ENCODE measurements at places on chromosomes 6 and 20.

DNA sequence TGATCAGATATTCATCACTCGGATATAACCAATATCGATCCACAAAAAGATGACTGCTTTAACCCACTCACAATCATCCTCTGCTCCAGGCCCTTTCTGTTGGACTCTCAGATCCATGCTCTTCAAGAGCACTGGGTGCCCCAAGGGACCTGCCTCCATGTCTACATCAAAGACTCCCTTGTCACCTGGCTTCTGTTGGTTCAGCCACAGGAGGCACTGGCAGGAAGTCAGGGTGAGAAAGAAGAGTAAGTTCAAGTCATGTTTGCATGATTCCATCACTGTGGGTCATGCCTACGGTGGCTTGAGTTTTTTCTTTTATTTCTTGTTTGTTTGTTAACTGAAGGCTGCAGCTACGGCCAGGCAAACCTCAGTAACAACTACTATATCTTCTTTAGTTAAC lies 243.3 kb downstream of the ADGRG6 start:
- no peak for DNase-seq

- DNase-seq: no peak
Observed at GRCh38 chr20:59624401-59624800, 20.1 kb downstream of the PHACTR3 start.

DNA sequence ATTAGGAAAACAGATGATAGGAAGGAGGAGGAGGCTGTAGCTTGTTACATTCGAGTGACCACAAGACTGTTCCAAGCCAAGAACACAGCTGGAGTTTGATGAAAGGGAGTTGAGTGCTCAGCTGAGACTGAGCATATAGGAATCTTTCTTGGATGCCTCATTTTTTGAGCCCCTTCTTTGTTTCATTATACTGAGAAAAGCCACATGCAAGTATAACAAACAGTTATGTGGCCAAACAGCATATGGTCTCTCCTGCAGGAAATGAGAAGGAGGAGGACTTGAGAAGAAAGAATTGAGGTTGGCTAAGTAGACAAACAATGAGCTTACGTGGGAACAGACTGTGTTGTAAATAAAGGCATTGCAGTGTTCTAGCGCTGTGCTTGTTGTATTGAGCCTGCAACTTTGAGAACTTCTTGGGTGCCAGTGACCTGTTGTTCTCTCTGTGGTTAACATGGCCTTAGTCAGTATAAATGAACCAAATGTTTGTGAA lies 78.3 kb downstream of the AKAP7 start:
- DNase-seq: peak; percentile 73

GRCh38 chr20:37981568-37981967 lies 51.7 kb downstream of the TTI1 start:
- DNase-seq: no peak

DNA sequence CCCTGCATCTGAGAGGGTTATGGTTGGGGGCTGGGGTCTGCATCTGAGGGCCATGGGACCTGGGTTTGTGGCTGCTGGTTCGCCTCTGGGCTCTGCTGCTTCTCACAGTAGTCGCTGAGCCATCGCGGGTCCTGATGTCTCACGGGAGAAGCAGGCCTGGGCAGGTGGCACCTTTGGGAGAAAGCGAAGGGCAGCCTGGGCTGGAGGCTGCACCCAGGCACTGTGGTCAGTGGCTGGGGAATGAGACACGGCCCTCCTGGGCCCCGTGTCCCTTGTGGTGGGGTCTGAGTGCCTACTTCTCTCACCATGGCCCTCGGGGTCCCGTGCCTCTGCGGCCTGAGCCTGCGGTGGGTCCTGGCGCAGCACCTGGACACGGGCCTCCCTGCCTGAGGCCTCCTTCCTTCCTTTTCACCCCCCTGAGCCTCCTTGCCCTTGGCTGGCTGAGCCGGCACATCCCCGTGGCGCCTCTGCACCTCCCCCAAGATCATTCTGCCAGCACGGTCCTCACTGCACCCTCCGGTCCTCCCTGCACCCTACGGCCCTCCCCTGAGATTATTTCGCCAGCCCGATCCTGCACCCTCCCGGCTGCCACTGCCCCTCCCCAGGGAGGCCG lies 206.0 kb downstream of the ERMARD start:
- peak; percentile 11 for DNase-seq

DNA sequence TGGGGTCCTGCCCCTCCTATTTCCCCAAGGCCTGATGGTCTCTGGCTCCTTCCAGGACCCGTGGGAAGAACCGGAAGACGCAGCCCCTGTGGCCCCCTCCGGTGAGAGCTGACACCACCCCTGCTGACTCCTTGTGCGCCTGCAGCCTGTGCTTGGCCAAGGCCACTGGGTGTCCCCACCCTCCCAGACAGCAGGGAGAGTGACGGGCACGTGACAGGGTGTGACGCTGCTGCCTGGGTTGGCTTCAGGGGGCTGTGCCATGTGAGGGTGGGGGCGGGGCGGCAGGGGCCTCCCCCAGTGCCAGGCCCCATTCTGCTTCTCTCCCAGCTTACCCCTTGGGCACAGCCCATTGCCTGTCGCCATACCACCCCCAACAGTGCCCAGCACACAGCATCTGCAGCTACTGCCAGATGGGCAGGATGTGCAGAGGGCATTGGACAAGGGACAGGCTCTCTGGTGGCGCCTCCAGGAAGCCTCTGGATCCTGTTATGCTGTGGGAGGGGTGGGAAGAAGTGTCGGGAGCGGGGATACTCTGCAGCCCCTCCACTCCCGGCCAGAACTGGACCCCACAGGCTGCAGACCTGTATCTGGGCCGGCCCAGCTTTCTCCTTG lies 2.9 kb downstream of the BIRC7 start:
- DNase-seq: no peak

DNA sequence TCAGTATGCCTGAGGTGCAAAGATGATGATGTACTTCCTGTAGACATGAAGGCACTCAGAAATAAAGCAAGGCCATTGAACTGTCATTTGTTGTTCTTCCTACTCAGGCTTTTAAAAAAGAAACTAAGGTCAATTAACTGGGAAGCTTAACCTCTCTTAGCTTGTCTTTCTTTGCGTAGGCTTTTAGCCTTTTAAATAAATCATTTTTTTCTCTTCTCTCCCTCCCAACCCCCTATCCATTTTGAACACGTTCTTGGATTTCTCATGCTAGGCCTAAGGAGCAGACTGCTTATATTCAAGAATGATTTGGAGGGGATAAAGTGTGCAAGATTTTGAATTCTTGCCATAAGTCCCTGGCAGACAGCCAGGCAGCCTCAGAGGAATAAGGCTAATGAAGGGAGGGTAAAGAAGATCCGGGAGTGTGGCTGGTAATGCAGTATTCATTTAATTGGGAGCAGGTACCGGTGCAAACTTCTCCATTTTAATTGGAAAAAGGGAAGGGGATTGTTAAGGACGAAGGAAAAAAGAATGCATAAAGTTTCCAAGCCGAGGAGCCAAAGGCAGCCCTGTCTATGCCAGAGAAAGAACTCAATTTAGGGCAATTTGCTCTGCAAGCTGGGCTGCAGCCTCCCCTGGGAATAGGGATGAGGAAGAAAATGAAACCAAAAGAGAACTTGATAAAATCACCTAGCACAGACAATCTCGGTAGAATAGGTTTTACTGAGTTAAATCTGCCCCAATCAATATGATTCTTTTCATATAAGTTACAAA lies 343.8 kb upstream of the MMS22L start:
- DNase-seq: peak; percentile 36

DNA sequence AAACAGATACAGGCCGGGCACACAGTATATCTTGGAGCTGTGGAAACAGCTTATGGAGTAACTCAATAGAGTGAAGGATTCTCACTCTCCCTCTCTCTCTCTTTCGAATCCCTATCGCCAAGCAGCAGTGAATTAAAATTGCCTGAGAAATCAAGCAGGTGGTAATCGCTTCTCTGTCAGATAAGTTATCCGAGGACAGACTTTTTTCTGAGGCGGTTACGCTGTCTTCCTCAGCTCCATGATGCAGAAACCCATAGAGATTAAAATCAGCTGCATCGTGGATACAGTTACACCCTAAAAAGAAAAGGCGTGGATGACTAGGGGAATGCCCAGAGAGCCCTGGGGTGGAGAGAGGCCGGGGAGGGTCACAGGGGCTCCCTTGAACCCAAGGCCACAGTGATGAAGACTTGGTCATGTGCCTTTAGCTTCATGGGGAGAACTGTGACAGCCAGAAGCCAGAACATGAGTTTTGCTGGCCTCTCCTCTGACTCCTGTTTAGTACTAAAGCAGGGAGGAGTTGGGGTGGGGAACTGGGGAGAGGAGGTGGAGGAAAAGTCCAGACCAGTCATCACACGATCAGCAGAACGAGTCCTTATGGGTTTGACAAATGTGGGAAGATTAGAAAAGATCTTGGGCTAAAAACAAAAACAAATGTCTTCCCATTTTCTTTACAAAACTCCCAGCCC lies 138.8 kb upstream of the JARID2 start:
- no peak for DNase-seq

GRCh38 chr6:106119546-106119945 lies 33.4 kb downstream of the PRDM1 start:
- no peak for DNase-seq

DNA sequence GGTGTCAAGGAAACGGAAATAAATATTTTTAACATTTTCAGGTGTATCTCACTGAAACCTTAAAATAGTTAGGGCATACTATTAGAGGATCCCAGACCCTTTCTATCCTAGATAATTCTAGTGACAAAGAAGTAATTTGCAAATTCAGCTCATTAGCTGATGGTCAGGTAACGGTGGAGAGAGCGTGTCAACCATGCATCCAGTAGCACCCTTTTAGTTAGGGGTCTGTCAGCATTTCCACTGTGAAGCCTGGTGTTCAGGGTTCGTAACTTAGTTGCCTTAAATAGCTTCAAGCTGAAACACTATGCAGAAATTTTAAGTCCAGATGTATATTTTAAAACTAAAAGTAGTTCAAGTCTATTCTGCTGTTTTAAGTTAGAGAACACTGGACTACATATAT lies 48.5 kb upstream of the SUPT3H start:
- no peak for DNase-seq

DNA sequence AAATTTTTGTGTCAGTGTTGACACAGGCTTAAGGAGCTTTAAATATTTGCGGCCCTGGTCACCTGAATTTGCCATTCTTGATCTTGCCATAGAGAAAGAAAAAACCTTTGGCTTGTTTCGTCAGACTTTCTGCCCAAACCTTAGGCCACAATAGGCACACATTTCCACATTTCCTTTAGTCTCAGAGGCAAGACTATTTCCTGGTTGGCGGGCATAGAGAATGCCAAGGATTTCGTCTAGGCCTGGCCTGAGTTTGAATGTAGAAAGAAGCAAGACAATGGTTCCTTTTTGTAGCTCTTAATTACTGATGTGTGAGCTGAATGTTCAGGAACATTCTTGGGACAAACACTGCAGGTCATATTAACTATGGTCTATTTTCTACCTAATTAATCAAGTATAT lies 108.1 kb downstream of the TRMT11 start:
- no peak for DNase-seq

GRCh38 chr20:50453533-50454244 lies 56.5 kb upstream of the PTPN1 start:
- DNase-seq: no peak

- no peak for DNase-seq
Observed at GRCh38 chr20:62064770-62065673, 659 bp downstream of the TAF4 start.

- DNase-seq: peak; percentile 59
Observed at GRCh38 chr20:51492167-51493092, 50.1 kb downstream of the NFATC2 start.

DNA sequence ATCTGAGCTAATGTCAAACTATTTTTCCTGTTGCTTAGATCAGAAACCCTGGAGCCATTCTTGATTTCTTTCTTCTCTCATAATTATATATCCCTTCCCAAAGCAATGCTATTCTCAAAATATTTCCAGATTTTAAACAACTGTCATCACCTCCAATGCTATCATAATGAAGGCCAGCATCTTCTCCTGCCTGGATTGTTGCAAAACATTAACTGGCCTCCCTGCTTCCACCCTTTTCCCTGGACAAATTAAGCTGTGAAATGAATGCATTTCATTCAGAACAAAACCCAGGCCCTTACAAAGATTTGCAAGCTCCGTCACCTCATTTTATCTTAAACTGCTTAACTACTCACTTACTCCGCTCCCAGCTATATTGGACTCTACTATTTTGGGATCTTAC lies 535.3 kb upstream of the HS3ST5 start:
- no peak for DNase-seq

- no peak for DNase-seq
Observed at GRCh38 chr20:63205896-63206295, 10.0 kb downstream of the YTHDF1 start.

DNA sequence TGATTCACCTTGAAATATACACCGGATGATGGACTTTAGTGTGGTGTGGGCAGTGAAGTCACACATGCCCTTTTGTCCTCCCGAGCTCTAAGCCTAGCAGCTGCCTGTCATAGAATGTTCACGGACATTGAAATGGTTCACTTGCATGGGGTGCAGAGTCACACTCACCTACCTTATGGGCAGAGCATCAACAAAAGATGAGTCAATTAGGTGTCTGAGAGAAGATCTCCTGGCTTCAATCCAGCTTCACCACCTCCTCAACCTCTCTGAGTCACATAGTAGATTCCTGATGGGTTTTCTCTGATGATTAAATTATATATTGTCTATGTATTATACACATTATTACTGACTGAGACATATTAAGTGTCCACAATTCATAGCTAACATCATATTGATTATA lies 48.1 kb upstream of the HLA-E start:
- no peak for DNase-seq

- DNase-seq: no peak
Observed at GRCh38 chr6:152651986-152652385, 14.8 kb upstream of the SYNE1 start.

DNA sequence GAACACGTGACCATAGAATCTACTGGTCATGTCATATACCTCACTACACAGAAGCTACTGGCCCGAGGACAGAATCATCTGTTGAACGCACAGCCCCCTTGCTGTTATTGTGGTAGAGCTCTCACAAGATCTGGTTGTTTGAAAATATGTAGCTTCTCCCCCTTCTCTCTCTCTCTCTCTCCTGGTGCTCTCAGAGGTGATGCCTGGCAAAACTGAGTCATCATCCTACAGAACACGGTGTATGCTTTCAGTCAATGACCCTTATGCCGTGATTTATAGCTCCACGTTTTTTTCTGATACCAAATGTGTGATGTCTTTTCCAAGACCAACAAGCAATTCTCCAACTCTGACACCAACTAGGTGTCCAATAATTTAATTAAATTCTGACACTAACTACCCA lies 13.0 kb upstream of the RBM24 start:
- DNase-seq: no peak

DNA sequence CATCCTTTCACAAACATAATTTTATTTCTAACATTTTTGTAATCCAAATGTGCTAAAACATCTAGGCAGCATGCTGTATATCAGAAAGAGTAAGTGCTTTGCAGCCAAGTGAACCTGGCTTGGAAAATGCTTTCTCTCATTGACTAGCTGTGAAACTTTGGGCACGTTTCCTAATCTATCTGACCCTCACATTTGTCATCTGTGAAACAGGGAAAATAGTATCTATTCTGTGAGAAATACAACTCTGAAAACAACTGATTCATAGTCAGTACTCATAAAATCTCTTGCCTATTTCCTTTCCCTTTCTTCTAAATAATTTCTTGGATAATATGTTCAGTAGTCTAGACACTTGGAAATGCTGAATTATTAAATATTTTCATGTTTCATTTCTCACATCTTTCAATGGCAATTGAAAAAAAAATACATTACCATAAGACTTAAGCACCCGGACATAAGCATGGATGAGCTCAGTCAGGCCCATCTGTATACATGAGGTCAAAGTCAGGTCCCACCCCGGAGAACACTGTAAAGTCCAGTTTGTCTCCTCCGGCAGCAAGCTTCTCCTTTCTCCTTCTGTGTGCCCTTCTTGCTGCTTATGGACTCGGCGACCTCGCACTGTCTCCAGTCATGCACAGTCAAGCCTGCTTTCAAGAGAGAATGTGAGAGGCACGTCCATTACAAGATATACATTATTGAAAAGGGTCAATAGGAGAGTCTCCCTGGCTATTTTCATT lies 455.0 kb upstream of the SOX4 start:
- DNase-seq: no peak

Data from right hindlimb (tissue), 1 donor.